Fibroblast of skin of scalp (primary cell): ENCODE measurements at places on chromosomes 2 and 18.

- DNase-seq, result peak; percentile 61
Observed at GRCh38 chr18:10840743-10841142, 308.6 kb downstream of the PIEZO2 start.

- DNase-seq, result no peak
Observed at GRCh38 chr2:232888099-232888836, 18.2 kb downstream of the SNORC start.

DNA sequence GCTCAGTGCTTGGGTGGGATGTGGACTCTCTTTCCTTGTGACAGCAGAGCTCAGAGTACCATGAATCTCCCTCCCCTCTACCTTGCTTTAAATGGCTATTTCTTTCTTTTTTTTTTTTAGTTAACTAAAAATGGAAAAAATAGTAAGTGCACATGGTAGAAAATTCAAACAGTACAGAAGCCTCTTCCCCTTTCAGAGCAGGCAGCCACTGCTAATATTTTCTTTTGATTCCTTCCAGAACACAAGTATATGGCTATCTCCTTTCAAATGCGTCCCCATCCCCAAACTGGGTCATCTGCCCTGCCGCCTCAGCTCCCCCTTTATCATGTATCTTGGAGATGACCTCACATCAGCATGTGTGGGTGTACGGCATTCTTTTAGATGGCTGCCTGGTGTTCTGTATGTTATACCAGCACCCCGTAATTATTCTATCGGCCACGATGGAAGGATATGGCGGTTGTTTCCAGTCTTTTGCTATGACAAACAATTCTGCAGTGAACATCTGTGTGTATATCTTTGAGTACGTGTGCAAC is 70.5 kb upstream of the DLX2 start:
- DNase-seq, result no peak

DNA sequence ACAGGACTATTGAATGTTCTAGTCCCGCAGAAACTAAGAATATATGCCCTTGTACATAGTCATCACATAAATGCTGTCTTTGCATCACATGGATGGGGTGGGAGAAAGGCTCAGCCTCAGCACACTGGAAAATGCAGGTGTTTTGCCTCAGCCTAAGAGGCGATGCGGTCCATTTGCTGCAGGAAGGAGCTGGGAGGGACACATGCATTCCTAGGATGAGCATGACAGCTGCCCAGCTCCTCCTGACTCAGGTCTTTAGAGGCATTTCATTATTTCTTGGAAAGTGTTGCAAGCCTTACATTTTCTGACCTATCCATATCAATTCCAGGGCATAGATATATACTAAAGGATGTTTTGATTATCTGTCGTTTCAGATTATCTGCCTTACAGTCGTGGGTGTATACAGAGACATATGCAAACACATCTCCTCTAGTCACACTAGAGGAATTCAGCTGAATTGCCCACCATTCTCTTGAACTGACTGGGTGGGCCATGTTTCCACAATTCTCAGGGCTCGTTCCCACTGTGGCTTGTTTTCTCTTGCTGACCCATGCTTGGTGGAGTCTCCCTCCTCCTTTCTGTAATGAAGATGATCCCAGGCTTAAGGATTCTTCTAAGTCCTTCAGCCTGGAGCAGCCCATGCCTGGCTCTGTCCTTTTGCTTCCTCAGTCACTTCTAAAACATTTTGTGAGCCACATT is 156.9 kb downstream of the SETBP1 start:
- DNase-seq, result no peak

DNA sequence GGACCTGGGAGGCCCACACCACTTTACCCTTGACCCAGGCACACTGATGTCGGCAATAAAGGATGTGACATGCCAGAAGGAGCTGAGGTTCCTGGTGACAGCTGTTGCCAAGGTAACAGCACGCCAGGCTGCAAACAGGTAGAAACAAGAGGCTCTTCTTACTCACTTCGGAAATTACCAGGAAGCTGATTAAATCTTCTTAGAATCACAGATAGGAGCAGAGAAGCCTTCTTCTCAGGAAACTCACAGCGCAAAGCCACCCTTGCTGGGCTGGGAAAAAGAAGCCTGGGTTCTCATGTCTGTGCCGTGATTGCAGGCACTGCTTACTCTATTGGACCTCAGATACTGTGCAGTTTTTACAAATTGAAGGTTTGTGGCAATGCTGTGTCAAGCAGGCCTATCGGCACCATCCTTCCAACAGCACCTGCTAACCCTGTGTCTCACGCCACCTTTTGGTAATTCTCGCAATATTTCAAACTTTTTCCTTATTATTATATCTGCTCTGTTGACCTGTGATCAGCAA is 61.0 kb upstream of the TAF1B start:
- DNase-seq, result no peak

DNA sequence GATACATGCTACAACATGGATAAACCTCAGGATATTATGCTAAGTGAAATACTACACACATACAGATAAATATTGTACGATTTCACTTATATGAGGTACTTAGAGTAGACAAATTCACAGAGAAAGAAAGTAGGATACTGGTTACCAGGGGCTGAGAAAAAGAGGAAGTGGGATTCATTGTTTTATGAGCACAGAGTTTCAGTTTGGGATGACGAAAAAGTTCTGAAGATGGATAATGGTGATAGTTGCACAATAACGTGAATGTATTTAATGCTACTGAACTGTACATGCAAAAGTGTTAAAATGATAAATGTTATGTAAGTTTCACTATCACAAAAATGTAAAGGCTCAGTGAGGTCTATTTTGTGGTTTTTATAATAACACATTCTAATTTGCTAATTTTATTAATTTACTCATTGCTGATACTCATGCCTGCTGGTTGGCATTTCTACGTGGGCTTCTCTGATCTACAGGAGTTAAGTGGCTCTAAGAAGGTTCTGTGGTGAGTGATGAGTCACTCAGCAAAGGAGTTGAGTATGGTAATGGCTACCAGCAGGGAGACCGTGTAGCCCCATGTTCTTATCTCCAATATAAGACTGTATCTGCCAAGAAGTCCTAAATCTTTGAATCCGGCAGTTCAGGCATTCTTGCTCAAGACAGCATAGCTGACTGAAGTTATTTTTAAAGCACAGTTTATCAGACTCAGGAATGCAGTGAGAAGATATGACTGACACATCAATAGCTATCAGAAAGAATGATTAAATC is 41.1 kb downstream of the UPP2 start:
- DNase-seq, result peak; percentile 4

GRCh38 chr2:48779019-48779716 is 23.6 kb upstream of the LHCGR start:
- DNase-seq, result no peak

GRCh38 chr18:48949606-48950535 is 894 bp downstream of the SMAD7 start:
- peak; percentile 50 for DNase-seq

DNA sequence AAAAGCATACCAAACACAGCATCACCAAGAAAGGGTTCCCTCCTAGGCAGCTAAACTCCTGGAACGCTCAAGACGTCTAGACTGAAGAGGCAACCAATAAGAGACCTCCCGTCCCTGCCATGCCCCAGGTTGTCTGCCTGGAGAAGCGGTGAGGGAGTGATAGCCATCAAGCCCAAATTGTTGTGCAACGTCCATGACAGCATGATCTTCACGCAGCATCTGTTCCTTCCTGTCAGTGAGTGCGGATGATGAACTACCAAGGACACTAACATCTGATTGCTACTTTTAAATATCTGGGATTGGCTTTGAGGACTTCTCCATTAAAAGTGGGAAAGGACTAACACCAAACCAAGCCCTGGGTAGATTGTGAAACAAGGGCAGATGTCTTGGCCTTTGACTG is 149.7 kb downstream of the TXNL1 start:
- DNase-seq, result no peak

DNA sequence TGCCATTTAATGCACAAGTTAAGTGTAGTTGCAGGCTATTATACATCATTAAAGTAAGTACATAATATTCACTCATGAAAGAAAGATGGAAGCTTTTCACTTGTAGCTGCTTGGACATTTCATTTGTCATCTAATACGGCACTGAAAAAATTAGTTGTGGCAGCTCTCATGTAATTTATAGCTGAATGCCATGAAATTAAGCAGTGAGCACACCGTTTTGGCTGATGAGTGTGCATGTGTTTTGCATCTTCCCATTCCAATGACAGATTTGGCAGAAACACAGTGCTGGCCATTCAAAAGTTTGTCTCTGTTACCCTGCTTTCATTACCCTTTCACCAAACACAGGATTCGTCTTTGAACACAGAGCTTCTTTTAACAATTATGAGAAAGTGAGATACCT is 174.0 kb downstream of the PTGR3 start:
- DNase-seq, result no peak

DNA sequence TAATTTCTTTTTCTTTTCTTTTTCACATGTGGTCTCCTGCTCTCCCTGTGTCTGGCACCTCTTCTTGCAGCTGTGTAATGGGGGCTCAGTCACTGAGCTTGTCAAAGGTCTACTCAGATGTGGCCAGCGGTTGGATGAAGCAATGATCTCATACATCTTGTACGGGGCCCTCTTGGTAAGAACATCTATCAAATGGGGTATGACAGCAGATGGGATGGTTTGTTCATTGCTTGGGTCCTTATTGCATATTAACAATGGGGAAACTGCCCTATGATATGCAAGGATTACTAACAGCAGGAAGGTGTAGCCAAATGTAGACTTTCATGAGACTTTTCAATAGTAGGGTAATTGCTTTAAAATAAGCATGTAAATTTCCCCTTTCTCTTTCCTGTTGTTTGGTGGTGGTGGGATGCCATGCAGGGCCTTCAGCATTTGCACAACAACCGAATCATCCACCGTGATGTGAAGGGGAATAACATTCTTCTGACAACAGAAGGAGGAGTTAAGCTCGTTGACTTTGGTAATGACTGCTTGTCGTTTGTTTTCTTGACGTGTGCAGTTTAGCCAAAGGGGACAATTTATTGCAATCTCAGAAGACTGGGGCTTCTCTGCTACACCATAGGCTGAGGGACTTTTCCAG is 36.5 kb downstream of the MYO3B start:
- no peak for DNase-seq

DNA sequence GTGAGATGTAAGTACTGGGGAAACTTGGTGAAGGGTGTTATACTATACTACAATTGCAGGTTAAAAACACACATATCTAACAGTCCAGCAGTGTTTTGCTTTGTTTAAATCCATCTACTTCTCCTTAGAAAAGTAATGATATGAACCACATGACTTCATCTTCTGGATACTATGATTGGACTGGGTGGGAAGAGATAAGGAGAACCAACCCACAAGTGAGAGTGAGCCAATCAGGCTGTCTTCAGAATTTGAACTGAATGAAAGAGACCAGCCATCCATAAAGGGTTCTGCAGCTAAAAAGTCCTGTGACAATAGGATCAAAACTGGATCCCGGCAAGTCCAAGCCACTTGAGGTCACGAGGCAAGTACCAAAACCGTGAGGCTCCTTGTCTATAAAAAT is 46.6 kb downstream of the KANSL3 start:
- no peak for DNase-seq

GRCh38 chr2:196758474-196759377 is 40.8 kb downstream of the GTF3C3 start:
- DNase-seq, result peak; percentile 44

GRCh38 chr2:96547203-96547641 is 10.7 kb downstream of the ARID5A start:
- DNase-seq, result no peak

- DNase-seq, result no peak
Observed at GRCh38 chr2:101750688-101751087, 53.2 kb downstream of the MAP4K4 start.

DNA sequence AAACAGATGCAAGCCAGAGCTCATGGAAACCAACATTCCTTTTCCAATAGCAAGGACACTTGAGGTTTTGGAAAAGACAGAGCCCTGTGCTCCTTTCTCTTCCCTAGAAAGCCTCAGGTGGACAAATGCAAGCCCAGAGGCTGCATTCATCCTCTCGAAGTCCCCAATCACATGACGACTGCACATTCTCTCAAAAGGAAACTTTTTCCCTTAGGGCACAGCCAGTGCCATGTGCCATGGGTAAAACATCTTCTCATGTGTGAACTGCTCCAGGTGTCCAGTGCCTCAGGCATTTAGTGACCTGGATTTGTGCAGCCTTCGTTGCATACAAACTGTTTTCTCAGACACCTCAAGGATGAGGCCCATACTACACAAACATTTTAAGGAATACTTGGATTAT is 140.7 kb downstream of the LAMA1 start:
- DNase-seq, result no peak

DNA sequence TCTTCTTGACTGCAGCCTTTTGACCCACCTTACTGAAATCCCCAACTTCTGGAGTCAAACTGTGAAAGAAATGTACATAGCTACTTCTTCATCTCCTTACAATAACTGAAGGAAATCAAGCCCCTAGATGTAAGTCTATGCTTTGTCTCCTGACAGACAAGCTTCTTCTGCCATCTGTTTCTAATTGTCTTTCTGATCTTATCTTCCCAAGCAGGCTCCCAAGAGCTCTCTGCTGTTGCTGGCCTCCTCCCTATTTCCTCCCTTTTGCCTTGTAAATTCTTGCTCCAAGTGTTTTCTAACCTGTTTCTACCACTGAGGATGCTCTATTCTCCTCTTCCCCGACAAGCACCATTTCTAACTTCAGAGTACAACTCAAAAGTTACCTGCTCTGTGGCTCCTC is 77.4 kb upstream of the OSR1 start:
- peak; percentile 29 for DNase-seq

- DNase-seq, result no peak
Observed at GRCh38 chr18:26555804-26556553, 7.6 kb upstream of the KCTD1 start.

GRCh38 chr2:237403024-237403882 is 10.7 kb downstream of the COL6A3 start:
- no peak for DNase-seq

DNA sequence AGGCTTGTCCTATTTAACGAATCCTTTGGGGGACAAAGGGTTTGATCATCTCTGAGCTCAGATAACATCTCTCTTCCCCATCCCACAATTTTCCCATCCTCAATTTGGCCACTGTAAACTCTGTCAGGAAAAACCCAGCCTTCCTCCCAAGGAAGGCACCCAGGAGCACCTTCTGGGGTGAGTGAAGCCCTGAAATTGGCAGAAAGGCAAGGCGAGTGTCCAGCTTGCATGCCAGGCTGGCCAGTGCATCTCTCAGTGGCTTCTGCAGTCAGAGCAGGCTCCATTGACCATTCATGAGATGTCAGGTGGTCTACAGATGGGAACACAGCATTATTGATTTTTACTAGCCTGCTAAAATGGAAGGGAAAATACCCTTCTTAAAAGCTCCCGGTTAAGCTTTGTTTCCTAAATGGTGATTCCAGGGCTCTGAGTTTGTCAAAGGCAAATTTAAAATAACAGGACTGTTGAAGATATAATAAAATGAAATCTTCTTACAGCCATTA is 83.2 kb upstream of the BOD1L2 start:
- no peak for DNase-seq

DNA sequence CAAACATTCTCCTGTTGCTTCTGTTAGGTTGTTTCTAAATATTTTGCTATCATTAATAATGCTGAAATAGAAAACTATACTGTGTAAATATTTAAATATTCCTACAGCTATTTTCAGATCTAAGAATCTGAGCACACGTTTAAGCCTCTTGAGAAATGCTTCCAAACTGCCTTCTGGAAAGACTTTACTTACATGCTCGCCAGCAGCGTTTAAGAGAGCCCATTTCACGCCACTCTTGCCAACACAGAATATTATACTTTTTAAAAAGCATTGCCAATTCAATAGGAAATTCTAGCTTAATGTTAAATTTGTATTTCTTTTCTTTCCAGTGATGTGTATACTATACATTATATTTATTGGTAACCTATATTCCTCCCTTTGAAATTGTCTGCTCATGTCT is 92.0 kb downstream of the TMEM163 start:
- DNase-seq, result no peak

GRCh38 chr2:33763671-33764310 is 164.7 kb upstream of the FAM98A start:
- DNase-seq, result no peak
